ENCODE measurements at places on chromosomes 11 and 22.

- DNase-seq: no peak
These were observed 738.6 kb downstream of the BRD1 start for GRCh38 chr22:49088801-49089791.

- DNase-seq: no peak
These were observed 49.3 kb upstream of the RDX start for GRCh38 chr11:110345743-110346142.

GRCh38 chr11:117839936-117840813, 15.6 kb upstream of the FXYD2 start:
- DNase-seq: no peak

DNA sequence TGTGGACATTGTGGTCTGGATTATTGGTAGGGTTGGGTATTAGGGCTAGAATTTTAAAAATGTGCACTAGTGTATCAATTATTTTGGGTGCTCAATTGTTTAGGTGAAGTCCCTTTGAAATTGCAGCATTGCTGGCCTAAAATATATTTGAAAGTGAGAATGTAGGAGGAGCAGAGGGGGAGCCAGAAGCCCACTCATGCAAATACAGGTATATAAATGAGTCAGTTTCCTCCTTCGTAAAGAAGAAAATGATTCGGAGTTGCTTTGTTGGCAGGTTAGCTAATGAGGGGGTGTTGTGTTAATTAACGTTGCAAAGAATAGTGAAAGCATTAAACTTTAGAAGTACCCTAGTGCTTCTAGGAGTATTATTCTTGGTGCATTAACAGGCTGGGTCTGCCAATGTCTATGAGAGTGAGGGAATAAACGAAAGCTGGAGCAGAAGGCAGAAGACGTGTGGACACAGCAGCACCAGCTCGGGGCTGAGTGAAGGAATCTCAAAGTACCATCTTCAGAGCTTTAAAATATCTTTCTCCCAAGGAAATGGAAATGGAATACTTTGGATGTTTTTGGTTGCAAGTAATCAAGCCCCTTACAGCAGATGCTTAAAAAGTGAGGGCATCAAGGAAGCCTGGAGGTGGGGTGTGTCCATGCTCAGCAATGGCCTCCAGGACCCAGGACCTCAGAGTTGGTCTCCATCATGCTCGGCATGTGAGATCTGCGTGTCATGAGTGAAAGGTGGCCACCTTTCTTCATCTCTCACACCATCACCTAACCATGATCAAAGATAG, 522.9 kb downstream of the NTM start:
- DNase-seq: no peak

- DNase-seq: peak; percentile 55
These were observed 8.0 kb downstream of the TMEM86A start for GRCh38 chr11:18706330-18707243.

GRCh38 chr11:107078375-107078774, 60.1 kb upstream of the GUCY1A2 start:
- no peak for DNase-seq

DNA sequence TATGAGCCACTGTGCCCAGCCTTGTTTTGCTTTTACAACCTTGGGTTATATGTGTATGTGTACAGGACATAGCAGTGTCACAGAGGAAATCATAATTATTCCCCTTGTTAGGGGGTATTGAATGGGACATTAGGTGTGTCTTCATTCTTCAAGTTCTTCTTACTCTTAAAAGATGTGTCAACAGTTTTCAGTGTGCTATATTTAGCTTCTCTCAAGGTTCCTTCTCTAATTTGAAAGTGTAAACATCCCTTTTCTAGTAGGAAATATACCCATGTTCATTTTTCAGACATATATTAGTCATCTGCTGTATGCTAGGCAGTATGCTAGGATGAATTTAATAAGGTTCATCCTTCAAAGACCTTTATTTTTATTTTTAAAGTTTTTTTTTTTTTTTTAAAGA, 17.1 kb downstream of the PCF11 start:
- DNase-seq: no peak

DNA sequence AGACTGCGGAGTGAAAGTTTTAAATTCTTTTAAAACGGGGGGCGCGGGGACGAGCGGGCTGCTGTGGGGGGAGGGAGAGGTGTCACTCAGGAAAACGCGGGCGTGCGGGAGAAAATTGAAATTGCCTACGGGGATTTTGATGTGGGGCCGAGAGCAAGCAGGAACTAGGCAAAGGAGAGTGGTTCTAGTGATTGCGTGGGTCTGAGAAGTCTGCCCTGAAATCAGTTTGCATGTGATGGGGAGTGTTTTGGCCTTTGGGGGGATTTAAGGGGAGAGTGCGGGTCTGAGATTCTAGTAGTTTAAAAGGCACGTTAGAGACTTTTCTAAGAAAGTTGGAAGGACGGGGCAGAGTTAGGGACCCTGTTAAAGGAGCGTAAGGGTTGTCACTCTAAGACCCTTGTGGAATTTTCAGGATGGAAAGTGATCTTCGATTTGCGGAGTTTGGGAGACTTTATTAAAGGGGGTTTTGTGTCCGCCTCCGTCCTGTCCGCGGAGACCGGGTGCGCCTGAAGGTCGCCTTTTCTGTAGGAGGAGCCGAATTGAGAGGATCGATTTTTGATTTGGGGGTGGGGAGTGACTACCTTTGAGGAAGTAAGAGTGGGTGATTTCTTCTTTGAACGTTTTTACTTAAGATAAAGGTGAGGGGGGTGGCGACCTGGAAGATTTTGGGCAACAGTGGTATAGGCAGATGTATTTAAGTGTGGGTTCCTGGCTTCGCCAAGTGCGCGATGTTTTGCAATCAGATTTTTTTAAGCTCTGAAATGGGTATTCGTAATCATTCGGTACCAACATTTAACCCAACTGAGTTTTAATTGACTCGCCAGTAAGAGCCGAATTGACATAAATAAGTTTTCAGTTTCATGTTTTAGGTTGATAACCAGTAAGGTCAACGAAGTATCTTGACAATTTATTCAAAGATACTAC, 1.1 kb downstream of the EED start:
- DNase-seq: peak; percentile 5

DNA sequence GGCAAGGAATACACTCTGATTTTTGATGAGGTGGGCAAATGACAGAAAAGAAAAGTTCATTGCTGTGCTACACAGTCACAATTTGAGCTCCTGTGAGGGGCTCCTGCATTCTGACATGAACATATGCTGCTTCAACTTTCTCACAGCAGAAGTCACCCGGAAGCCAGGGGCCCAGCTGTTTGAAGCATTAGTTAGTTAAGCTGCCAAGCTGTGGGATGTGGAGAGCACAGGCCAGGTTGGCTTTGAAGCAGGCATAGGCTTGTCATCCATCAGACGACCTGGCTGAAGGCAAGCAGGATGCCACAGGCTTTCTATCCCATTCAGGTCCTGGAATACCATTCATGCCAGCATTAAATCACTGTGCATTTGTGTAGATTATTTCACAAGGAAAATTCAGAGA, 63.1 kb downstream of the MTNR1B start:
- DNase-seq: no peak

DNA sequence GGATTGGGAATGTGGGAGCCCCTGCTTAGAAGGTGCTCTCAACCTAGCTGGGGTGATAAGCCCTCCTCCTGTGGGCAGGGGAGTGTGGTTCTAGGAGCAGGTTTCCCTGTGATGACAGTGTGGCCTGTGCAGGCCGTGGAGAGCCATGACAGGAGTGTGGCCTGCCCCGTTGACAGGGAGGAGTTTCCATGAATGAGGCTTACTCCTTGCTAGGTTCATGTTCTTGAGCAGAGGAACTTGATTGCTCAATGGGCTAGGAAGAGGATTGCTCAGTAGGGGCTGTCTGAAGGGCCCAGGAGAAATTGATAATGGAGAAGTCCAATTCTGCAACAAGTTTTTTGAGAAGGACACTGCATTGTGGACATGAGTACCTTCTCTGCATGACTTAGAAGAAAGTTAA, 92.0 kb downstream of the PPP6R3 start:
- no peak for DNase-seq

GRCh38 chr11:95762534-95762933, 27.0 kb downstream of the FAM76B start:
- no peak for DNase-seq

DNA sequence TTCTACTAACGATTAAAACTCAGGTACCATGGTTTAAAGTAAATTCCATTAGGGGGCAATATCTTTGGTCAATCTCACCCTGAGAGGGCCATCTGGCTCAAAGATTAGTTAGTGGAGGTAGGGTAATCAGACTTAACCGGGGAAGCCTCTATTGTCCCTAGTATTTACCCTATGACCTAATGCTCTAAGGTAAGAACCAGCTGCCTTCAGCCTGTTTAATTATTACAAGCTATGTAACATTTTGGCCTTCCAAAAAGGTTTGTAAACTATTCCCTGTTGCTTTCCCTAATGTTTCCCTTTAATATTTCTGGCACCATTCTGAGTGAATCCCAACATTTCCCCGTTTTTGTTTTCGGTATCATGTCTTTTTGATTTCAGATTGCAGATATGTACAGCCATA, 15.1 kb upstream of the GLYATL1 start:
- DNase-seq: no peak

- DNase-seq: peak; percentile 40
These were observed 225.8 kb downstream of the ETS1 start for GRCh38 chr11:128361451-128362020.

- DNase-seq: no peak
These were observed 73.6 kb upstream of the TTLL12 start for GRCh38 chr22:43260331-43261231.

- DNase-seq: no peak
These were observed 82.5 kb upstream of the PICALM start for GRCh38 chr11:86151174-86152005.

- DNase-seq: peak; percentile 9
These were observed at the start of the genes MPST and TST for GRCh38 chr22:37019309-37020191. Gene MPST, plus strand, starts transcription at chr22:37019742. Its CDS starts 95 bp downstream, at chr22:37019837. Gene TST, minus strand, starts transcription at chr22:37019447. Its CDS starts 715 bp downstream, at chr22:37018732.

- DNase-seq: no peak
These were observed 634.7 kb upstream of the CCDC179 start for GRCh38 chr11:23494981-23495380.

DNA sequence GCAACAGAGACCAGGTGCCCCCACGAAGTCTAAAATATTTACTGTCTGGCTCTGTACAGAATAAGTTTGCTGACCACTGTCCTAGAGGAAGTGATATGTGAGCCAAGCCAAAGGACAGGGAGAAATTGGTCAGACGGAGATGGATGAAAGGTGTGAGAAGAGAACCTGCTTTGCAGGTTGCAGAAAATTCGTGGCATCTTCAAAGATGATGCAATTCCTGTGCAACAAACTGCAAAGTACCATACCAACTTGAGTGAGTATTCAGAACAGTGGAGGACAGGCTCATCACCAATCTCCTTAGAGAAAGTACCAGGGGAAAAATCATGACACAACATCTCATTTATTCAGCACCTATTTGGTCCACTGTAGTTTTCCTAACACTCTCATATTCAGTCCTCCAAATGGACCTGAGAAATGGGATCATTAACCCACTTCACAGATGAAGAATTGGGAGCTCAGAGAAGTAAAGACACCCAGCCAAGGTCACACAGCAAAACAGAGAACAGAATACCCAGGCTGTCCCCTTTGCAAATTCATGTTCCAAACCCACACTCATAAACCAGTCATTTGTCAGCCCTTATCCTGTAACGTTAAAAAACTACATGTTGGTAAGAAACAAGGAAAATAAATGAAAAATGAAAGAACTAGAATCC, 536.8 kb downstream of the MIAT start:
- DNase-seq: no peak

DNA sequence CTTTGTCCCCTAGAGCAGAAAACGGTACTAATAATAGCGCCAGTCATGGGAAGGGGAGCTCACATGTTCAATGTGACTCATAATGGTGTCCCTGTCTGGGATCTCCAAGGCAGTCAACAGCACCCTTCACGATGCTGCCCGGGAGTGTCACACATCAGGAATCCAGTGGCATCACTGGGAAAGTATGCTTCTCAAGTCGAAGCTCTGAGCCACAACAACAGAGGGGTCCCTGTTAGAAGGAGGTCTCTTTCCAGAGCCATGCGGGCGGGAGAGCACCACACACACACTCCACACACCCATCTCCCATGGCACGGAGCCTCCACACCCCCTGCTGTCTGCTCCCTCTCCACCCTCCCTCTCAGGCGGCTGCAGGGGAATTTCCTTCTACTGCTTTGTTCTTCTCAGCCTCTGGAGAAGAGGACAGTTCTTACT, 119.7 kb downstream of the ETS1 start:
- DNase-seq: peak; percentile 58

All from central memory CD4-positive, alpha-beta T cell (primary cell).